ENCODE measurements at places on chromosomes 13 and 19.

- DNase-seq: no peak
These were observed 4.6 kb upstream of the BST2 start for GRCh38 chr19:17409990-17410389.

GRCh38 chr13:40671956-40672764 lies 5.7 kb upstream of the FOXO1 start:
- peak; percentile 32 for DNase-seq

- DNase-seq: no peak
These were observed 243.8 kb upstream of the MAB21L1 start for GRCh38 chr13:35720290-35720689.

DNA sequence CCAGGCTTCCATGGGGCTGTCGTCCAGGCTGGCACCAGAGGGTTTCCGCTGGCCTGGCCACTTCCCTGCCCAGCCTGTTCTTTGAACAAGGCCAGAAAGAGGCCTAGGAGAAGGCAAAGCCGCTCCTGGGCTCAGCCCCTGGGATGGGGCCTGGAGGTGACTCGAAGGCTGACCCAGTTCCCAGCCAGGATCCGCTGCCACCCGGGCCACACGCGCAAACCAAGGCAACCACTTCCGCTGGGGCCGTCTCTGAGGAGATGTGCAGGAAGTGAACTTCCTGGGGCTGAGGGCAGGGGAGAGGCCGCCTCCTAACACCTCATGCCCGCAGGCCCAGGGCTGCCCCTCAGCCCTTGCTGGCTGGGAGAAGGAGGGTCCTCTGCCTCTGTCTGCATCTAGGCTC lies 15.2 kb downstream of the PLEKHF1 start:
- no peak for DNase-seq

DNA sequence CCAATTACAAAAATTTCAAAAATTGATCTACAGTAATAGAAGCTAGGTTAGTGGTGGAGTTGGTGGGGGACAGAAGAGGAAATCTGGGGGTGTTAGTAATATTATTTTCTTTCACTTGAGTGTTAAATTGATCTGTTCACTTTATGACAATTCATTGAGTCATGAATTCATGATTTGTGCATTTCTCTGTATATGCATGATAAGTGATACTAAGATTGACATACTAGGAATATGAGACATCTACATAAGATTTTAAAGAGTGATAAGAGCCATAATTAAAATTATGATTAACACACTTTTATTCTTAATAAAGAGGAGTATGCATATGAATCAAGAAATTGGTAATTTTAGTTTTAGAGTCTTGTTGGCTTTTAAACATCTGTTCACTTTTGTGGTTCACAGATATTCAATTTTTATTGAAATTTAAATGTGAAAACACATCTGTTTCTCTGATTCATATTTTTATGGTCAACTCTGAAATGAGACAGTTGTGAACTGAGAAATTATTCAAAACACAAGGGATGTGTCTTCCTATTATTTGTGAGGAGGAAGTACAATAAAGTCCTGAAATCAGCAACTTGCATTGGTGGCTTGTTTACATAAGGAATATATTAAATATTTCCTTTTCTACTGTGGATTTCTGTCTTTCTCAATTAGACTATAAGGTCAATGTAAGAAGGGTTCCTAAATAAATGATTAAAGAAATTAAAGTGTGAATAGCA lies 196.5 kb downstream of the ITGBL1 start:
- no peak for DNase-seq

DNA sequence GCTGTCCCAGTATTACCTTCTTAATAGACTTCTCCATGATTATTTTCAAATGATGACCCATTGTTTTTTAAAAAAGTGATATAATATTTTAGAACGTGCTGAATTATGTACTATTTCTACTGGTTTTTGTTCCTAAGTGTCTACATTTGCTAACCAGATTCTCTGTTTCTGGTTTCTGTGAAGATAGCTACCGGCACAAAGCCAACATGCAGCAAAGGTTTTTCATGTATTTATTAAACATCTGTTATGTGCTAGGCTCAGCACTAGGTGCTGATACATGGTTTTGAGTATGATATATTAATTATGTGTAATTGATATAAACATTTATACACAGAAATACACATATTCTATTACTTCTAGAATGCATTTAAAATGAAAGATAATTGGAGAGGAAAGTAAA lies 1035.6 kb downstream of the PCDH17 start:
- no peak for DNase-seq

DNA sequence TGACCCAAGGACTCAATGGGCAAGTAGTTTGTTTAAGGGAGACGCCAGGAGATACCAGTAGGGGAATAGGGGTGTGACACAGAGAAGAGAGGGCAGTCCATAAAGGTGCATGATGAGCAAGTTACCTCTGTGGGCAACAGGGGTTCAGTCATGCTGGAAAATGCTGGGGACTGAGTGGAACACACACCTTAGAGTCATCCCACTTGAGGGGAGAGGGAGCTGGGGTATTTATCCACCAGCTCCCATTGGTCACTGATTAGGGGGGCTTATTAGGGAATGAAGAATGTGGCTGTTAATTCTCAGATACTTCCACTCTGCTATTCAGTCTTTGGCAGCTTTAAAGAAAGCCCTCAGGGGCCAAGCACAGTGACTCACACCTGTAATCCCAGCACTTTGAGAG lies 67.5 kb upstream of the MRI1 start:
- no peak for DNase-seq

DNA sequence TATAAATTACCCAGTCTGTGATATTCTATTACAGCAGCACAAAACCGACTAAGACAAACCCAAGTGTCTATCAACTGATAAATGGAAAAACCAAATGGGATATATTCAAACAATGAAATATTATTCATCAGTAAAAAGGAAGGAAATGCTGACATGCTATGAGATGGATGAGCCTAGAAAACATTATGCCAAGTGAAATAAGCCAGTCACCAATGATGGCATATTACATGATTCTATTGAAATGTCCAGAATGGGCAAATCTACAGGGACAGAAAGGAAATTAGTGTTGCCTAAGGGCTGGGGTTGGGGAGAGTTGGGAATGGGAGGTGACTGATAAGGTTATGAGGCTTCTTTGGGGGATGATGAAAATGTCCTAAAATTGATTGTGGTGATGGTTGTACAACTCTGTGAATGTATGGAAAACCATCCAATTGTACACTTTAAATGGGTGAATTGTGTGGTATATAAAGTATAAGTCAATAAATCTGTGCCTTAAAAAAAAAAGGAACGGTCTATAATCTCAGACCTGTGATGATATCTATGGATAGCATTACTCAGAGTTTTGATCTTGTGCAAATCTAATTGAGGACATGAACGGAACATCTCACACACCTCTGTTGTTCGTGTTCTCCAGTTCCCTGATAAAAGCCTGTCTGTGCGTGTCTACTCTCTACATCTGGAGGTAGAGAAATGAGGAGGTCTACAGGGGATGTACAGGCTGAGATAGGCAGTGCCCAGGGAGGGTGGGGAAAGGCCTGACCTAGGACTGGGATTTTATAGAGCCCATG lies 49.0 kb downstream of the TNFRSF19 start:
- DNase-seq: no peak

DNA sequence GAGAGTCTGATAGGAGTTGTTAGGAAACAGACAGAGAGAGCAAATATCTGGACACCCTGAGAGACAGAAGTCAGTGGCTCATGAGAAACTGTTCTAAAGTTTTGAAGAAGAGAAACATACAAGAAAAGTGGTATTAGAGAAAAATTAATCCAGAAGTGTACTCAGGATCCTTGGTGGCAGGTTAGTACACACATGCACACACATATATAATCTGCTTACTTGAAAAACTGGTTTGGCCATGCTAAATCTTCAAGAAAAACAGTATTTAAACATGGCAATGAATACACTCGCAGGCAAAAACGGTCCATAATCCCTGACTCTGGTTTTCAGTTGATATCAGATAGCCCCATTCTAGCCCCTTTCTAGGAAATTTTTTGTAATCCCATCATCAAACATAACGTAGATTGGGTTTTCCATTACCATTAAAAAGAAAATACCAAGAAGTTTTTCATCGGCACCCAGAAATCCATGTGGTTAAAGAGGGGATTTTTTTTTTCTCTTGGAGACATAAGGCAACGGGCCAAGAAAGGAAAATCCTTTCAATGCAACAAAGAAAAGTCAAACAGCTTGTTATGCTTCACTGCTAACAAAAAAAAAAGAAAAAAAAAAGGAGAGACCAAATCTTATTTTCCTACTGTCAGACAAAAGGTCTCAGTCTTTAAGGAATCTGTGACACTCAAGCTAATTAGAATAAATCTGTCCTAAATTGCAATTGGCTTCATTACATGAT lies 178.0 kb upstream of the MIR17HG start:
- no peak for DNase-seq

DNA sequence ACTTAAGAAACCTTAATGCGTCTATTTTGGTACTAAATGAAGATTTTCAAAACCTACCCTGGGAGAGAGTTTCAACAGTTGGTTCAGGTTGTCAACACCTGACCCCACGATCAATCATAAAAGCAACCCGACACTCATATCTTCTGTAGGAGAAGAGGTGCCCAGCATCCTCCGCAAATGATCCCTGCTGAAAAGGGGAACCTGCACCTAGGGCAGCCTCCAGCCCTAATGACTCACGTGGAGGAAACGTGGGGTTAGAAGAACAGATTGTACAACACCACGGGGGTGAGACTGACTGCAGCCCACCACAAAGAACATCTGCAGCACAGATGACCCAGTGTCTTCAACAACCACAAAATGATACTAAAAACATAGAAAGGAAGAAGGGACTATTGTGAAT lies 116.3 kb downstream of the RAB20 start:
- no peak for DNase-seq

GRCh38 chr19:56097776-56098175 lies 23.3 kb downstream of the ZNF787 start:
- DNase-seq: no peak

All from SHP77 (cell line).